Aorta (tissue), 5 donors: ENCODE measurements at places on chromosomes 2 and 18. TPM values are rescaled to one million over a fixed set of nuclear protein-coding genes. Genes with fewer than 3 reads are reported as not detected.

TMEFF2 gene
- polyA plus RNA-seq, result not detected

C2orf80 gene
- polyA plus RNA-seq, result not detected

RGPD8 gene
- polyA plus RNA-seq, result 1.3 TPM

IL36A gene
- not detected for polyA plus RNA-seq

GBX2 gene
- 1.3 TPM for polyA plus RNA-seq

NYAP2 gene
- polyA plus RNA-seq, result 0.15 TPM

GRCh38 chr2:202636213-202636513 lies 1.4 kb downstream of the FAM117B start:
- DNase-seq, result no peak

DNA sequence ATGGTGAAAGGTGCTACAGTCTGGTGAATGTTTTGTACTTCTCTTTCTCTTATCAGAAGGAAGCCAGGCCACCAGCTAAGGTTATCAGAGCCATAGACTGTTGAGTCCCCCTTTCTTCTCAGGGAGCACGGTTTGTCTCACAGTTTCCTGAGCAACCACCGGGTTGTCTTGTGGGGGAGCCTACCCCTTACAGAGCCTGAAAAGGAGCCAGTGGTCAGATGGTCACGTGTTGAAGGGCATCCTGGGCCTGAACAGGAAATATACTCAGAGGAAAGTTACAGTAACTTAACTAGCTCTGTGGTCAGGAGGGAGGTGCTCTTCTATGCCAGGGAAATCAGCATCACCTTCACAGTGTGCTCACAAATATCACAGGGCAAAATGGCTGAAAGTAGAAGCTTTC lies 11.6 kb downstream of the CD28 start:
- no peak for DNase-seq

DNA sequence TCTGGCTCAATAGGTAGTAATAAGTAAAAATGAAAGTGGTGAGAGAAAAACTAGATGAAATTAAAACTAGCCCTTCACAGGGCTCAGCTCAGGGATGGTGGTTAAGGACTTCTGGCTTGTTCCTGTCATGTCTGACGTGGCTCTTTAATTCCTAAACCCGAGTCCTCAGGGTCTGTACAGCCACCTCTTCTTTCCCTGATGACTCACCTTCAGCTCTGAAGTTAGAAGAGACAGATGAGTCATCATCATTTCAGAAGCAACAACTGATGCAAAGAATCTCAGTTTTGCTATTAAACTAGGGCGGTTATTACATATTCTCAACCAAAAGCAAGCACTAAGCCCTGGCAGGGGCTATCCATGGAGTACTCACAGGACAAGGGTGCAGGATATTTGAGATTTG lies 24.0 kb upstream of the ITGB6 start:
- no peak for DNase-seq

- no peak for DNase-seq
Observed at GRCh38 chr18:36349552-36349951, 52.0 kb downstream of the FHOD3 start.

DNA sequence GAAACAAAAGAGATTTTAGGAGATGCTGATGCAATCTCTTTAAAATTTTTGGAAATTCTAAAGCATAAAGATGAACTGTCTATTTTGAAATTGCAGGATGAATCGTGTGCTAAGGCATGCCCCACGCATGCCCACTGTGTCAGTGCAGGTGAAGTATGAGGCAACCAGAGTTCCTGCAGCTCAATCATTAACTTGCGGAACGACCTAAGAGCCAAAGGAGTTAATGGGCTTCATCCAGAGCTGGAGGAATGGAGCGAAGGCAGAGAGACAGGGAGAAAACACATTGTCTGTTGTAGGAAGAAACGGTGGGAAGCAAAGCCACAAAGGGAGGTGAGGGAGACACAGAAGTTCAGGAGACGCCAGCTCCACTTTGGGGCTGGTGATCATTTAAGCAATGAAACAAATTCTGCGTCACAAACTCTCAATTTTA lies 265.2 kb downstream of the CCDC85A start:
- peak; percentile 38 for DNase-seq

GRCh38 chr2:165079432-165079831 lies 124.1 kb upstream of the SLC38A11 start:
- no peak for DNase-seq

GRCh38 chr2:237557633-237558015 lies 8.8 kb upstream of the PRLH start:
- DNase-seq, result peak; percentile 20

- DNase-seq, result no peak
Observed at GRCh38 chr2:221025398-221025797, 546.7 kb downstream of the EPHA4 start.

DNA sequence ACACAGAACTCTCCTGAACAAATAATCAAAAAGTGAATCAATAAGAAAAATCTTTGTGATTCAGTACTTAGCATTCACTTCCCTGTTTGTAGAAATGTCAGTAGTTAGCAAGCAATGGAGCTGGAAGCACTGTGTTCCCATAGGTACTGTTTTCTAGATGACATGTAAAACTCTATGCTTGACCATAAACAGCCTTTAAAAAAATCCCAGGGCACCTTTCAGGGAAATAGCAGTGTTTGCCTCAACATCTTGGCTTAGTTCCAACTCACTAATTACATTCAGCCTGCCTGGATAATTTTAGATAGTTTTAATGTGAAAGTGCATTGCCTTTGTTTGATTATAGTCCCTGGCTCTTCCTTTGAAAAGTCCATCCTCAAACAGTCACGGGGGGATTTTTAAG lies 721.8 kb downstream of the ERBB4 start:
- DNase-seq, result no peak

GRCh38 chr2:203623096-203623495 lies 83.3 kb upstream of the CD28 start:
- DNase-seq, result no peak

DNA sequence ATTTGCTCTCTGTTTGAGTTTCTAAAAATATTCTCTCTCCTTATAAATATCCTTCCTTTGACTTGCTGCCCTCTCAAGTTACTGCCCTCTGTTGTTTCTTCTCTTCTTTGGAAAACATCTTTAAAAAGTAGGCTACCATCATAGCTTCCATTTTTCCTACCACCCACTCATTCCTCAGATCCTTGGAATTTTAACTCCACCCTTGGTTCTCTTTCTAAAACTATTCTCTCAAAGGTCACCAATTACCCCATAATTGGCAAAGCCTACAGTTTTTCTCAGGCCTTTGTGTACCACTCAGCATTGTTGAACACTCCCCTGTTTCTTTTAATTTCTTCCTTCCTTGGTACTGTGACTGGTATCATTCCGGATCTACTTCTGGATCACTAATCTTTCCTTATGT lies 43.0 kb upstream of the ITGAV start:
- DNase-seq, result no peak

- DNase-seq, result no peak
Observed at GRCh38 chr2:146997488-146997887, 847.3 kb upstream of the ACVR2A start.

DNA sequence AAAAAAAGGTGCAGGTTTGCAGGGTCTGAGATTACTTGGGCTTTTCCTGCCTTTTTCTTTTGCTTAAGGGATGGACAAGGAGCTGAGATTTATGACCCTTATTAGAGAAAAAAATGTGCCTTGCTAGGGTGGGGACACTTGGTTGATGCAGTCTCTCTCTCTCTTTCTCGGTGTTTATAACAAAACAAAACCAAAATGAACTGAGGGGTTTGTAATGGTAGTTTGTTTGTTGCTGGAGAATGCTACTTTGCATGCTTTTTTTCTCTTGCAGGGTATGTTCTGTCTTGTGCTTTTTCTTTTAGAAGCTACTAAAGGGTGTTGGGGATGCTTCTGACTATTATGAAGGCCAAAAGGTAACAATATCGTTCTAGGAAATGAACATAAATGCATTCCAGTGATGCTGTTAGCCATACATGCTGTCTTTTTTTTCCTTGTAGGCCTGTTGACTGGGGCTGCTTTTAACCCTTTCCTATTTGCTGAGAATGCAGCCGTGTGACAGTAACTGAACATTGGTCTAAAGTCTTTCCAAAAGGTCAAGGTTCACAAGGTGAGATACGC lies 435 bp downstream of the ZNF532 start:
- no peak for DNase-seq
